Lung (tissue), 17 donors: ENCODE measurements at places on chromosomes 3 and 15. TPM values are rescaled to one million over a fixed set of nuclear protein-coding genes. Genes with fewer than 3 reads are reported as not detected.

SH2D7 gene
- not detected for total RNA-seq

TTLL13 gene
- total RNA-seq, result 0.34 TPM

EXD1 gene
- not detected for total RNA-seq

TLR9 gene
- total RNA-seq, result 1.1 TPM

ADGRG7 gene
- not detected for total RNA-seq

STAC gene
- 17.2 TPM for total RNA-seq

RFTN1 gene
- total RNA-seq, result 82.5 TPM

SHF gene
- 15.9 TPM for total RNA-seq

SERPINI1 gene
- total RNA-seq, result 5.4 TPM

GHSR gene
- not detected for total RNA-seq

PLSCR2 gene
- total RNA-seq, result not detected

HTR3E gene
- not detected for total RNA-seq

IL17RD gene
- total RNA-seq, result 1.9 TPM

EDEM1 gene
- 132 TPM for total RNA-seq

DLEC1 gene
- 10.3 TPM for total RNA-seq

ALS2CL gene
- total RNA-seq, result 53.6 TPM

CD200 gene
- total RNA-seq, result 21.6 TPM

FGF12 gene
- 6.0 TPM for total RNA-seq

SERF2 gene
- total RNA-seq, result 334 TPM

FBXO40 gene
- 0.03 TPM for total RNA-seq

SPTBN5 gene
- 1.6 TPM for total RNA-seq

ZKSCAN7 gene
- total RNA-seq, result 3.7 TPM

TM4SF1 gene
- total RNA-seq, result 281 TPM

SPINK8 gene
- not detected for total RNA-seq

IGSF11 gene
- 0.94 TPM for total RNA-seq

PIGZ gene
- total RNA-seq, result 1.4 TPM

HCLS1 gene
- 23.9 TPM for total RNA-seq

COLQ gene
- 2.9 TPM for total RNA-seq

SLC28A2 gene
- total RNA-seq, result 0.28 TPM

MUSTN1 gene
- total RNA-seq, result 10.9 TPM

FOXB1 gene
- total RNA-seq, result not detected

GALNT15 gene
- 9.7 TPM for total RNA-seq

ROPN1 gene
- not detected for total RNA-seq

GPR149 gene
- not detected for total RNA-seq

AQP9 gene
- total RNA-seq, result 31.3 TPM

ST8SIA2 gene
- total RNA-seq, result 1.4 TPM

SEMA5B gene
- total RNA-seq, result 0.31 TPM

HAPLN3 gene
- 5.7 TPM for total RNA-seq
